Naive B cell (primary cell): ENCODE measurements at places on chromosomes 5 and 9.

GRCh38 chr5:132388244-132389050, 18.9 kb downstream of the SLC22A5 start:
- no peak for DNase-seq

GRCh38 chr5:132473019-132473531, 17.5 kb downstream of the IRF1 start:
- DNase-seq, result peak; percentile 91

GRCh38 chr5:159156426-159157238, 52.7 kb downstream of the RNF145 start:
- peak; percentile 62 for DNase-seq

DNA sequence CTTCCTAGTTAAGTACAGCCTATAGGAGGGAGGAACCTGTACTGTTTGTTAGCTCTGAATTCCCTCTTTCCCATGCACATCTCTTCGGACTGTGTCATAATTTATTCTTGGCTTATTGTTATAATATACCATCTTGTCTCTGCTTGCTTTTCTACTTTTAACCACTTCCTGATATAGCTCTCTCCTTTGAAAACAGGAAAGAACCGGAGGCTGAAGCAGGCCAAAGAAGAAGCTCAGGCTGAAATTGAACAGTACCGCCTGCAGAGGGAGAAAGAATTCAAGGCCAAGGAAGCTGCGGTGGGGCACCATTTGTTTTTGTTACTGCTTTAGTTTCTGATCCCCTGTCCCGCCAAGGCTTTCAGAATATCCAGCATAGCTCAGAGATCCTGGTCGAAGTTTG, 4.8 kb downstream of the ATP6V1G1 start:
- peak; percentile 67 for DNase-seq

- no peak for DNase-seq
Measured at GRCh38 chr9:79240774-79241173, 331.0 kb upstream of the TLE4 start.

DNA sequence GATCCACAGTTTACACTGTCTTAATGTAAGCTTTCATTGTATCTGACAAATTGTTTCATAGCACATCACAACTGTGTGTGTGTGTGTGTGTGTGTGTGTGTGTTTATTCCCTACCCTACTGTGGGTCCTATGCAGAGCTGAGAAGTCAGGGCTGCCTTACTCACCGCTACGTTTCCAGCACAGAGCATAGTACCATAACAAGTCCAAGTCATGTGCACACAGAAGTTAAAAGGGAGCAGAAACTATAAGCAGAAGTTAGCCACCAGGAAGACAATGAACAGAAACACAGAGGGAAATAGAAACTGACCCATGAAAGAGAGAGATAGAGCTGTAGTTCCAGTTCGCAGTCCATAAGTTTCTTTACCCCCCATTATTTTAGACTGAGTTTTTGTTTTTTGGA, 38.2 kb upstream of the DMXL1 start:
- DNase-seq, result peak; percentile 44

- DNase-seq, result no peak
Measured at GRCh38 chr9:76693912-76694311, 70.3 kb upstream of the PCA3 start.
